Activated naive CD4-positive, alpha-beta T cell (primary cell): ENCODE measurements at places on chromosomes 6 and 20.

GRCh38 chr6:138101946-138102731, 5.1 kb downstream of the PERP start:
- no peak for DNase-seq

GRCh38 chr6:107753778-107754177, 70.3 kb downstream of the SCML4 start:
- DNase-seq, result no peak

GRCh38 chr6:11702500-11703130, 76.0 kb downstream of the ADTRP start:
- no peak for DNase-seq

GRCh38 chr6:24666097-24666640, 530 bp downstream of the TDP2 start:
- no peak for DNase-seq

GRCh38 chr20:11702721-11703518, 214.8 kb upstream of the BTBD3 start:
- DNase-seq, result no peak

GRCh38 chr20:47927944-47928343, 142.7 kb upstream of the SULF2 start:
- no peak for DNase-seq

DNA sequence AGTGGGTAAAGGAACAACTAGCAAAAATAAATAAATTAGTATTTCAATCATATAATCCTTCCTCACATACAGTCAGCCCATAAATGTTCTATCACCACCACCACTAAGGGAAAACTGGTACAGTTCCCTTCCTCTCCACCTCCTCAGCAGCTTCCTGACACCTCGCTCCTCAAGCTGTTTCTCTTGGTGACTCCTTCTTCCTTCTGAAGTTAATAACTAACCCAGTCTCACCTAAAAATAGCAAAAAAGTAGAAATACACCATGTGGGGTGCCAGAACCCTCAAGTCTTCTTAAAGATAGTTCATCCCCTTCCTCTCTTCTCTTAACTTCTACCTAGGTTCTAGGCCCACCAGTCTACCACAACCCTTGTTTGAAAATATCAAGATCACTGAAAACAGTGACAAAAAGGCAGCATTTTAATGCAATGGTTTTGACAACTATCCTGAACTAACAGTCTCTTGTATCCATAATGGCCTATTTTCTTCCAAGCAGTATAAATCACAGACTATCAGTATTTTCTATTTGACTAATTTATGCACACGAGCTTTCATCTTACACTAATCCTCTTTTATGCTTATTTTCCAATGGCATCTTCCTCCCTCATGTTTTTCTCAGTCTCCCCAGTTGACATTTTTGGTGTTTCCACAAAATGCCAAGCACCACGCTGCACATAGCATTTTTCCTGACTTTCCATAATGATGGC, 85.5 kb downstream of the KHDC1L start:
- DNase-seq, result no peak

- DNase-seq, result no peak
Observed at GRCh38 chr6:121093928-121094327, 240.4 kb downstream of the TBC1D32 start.

DNA sequence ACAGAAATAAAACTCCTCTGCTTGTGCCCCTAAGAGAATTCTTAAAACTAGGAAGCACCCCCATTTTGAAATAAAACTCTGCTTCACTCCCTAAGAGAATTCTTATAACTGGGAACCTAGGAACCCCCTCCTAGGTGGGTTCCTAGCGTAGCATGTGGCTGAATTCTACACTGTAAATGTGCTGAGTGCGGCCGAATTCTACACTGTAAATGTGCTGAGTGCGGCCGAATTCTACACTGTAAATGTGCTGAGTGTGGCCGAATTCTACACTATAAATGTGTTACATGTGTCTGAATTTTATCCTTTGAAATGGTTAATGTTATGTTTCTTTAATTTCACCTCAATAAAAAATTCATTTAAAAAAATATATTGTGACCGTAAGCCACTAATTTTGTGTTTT, 79.3 kb downstream of the PSMB1 start:
- DNase-seq, result no peak

- DNase-seq, result no peak
Observed at GRCh38 chr6:151140767-151141166, 99.0 kb upstream of the AKAP12 start.

GRCh38 chr6:90186637-90187371, 109.8 kb downstream of the BACH2 start:
- DNase-seq, result no peak

- DNase-seq, result no peak
Observed at GRCh38 chr6:158031381-158032353, 50.0 kb downstream of the SYNJ2 start.

- DNase-seq, result no peak
Observed at GRCh38 chr6:145627451-145627850, 107.9 kb downstream of the EPM2A start.

GRCh38 chr6:44733126-44733525, 345.6 kb downstream of the CDC5L start:
- DNase-seq, result no peak

GRCh38 chr6:18189196-18189595, 34.0 kb downstream of the KDM1B start:
- no peak for DNase-seq

DNA sequence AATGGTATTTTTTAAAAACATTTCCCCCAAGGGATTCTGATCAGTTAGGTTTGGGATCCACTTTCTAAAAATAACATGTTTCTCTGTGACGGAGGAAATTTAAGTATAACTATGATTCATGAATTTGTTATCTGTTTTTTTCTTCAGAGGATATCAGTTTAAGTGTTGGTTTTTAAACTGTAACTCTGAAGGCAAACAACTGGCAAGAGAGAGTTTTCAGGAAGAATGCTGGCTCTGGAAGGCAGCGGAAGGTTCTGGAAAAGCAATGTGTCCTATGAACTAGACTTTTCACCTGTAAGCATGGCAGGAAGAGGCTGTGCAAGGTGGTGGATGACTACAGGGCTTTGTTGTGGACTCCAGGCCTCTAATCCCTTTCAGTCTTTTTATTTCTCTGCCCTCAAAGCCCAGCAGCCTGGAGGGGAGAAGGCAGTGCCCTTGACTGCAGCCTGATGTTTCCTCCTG, 153.1 kb downstream of the GMPR start:
- no peak for DNase-seq

DNA sequence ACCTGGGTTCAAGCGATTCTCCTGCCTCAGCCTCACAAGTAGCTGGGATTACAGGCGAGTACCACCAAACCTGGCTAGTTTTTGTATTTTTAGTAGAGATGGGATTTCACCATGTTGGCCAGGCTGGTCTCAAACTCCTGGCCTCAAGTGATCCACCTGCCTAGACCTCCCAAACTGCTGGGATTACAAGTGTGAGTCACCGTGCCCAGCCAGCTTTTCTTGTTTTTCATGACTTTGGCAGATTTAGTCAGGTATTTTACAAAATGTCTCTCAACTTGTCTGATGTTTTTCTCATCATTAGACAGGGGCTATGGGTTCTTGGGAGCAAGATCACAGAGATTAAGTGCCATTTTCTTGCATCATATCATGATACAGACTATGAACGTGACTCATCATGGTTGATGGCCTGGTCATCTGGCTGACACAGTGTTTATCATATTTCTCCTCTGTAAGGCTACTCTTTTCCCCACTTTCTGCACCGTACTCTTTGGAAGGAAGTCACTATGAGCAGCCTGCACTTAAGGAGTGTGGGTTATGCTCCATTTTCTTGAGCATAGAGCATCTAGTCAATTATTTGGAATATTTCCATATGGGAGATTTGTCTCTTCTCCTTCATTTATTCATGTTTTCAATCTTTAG, 67.8 kb downstream of the RNF182 start:
- DNase-seq, result no peak

GRCh38 chr6:106206905-106207304, 118.7 kb downstream of the ATG5 start:
- no peak for DNase-seq

DNA sequence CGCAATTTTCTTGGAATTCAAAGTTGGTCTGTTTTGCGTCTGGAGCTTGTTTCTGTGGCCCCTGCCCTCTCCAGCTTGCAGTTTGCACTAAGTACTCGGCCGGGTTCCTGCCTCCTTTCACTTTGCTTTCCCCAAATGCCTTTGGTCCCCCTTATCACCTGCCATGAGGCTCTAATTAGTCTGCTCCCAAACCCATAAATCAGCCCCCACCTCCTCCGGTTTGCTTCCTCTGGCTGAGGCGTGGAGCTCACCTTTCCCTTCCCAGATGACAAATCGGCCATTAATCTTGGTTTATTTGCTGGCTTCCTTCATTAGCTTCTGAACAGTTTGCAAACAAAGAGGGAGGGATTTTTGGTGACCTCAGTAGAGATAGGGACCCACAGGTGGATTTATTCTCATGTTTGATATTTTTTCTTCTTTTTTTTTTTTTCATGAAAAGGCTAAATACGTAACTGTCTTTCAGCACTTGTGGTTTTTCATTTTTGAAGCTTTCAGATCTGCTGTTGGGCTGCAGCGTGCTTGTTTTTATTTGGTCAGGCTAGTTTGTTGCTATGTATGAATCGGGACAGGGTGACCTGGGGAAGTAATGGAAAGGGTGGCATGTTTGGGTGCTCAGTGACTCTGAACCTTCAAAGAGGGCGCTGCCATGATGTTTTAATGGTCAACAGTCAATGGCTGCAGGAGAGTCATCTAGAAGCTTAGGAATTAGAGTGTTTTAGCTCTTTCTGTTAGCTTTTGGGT, 121.7 kb upstream of the JAG1 start:
- no peak for DNase-seq

GRCh38 chr6:151016107-151016506, 150.6 kb downstream of the MTHFD1L start:
- no peak for DNase-seq

DNA sequence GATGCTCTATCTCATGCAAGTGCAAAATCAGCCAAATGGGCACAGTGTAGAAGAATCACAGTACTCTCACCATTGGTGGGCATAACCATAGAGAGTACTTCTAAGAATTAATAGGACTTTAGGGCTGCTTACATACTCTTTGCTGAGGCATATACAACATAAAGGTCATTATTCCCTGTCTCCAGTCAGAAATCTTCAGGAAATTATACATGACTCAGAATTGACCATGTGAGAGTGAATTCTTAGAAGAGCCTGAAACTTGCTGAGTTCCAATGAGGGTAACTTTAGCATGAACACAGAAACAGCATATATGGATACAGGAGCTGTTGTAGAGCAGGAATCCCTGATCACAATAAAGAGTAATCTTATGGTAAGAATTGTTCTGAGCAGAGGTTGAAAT, 498.7 kb downstream of the TENT5A start:
- no peak for DNase-seq

GRCh38 chr6:128519931-128520435, 416 bp downstream of the PTPRK start:
- peak; percentile 27 for DNase-seq

GRCh38 chr6:117072134-117072533, 193.2 kb upstream of the VGLL2 start:
- no peak for DNase-seq

DNA sequence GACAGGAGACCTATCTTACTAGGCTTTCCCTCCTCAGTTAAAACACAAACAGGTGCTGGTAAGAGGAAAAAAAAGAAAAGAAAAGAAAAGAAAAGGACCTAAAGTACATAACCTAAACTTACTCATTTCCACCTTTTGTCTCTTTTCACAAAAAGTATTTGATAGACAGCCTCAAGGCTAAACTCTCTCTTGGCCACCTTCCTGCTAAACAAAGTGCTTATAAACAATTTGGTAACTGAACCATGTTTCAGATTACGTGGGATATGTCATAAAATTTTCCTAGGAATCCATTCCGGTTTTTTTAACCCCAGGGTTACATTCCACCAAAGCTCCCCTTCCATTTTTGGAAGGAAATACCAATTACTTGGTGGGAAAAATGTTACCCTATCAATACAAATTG, 109.0 kb downstream of the PRND start:
- no peak for DNase-seq

- no peak for DNase-seq
Observed at GRCh38 chr6:21202521-21202920, 391.0 kb upstream of the SOX4 start.

DNA sequence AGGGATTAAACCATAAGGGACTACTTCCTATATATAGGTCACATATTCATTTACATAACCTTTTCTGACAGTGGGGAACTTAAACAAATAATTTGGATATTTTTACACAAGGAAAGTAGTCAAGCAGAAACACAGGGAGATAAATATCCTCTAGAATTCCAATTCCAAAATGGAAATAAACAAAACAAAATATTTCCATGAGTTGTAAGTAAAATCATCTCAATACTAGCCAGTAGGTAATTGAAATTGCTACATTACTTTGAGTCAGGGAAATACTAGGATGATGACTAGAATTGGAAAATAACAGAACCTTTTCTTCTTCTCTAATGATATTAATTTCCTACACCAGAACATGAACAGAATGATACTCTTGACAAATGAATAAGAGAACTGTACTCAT, 1308.1 kb upstream of the GJE1 start:
- DNase-seq, result no peak

- no peak for DNase-seq
Observed at GRCh38 chr6:2970753-2971419, 481 bp downstream of the SERPINB6 start.

DNA sequence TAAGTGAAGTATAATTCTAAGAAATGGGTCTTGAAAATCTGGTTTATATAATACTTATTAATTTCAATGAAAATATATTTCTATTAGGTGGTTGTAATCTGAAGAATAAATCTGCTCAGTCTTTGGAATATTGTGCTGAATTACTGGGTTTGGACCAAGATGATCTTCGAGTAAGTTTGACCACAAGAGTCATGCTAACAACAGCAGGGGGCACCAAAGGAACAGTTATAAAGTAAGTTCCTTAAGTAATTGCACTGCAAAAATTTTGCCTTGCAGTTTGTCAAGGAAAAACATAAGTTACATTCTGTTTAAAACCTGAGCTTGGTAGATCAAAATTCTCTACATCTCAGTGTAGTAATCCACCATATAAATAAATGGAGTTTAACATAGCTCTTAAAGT, 106.0 kb downstream of the MYO6 start:
- no peak for DNase-seq

DNA sequence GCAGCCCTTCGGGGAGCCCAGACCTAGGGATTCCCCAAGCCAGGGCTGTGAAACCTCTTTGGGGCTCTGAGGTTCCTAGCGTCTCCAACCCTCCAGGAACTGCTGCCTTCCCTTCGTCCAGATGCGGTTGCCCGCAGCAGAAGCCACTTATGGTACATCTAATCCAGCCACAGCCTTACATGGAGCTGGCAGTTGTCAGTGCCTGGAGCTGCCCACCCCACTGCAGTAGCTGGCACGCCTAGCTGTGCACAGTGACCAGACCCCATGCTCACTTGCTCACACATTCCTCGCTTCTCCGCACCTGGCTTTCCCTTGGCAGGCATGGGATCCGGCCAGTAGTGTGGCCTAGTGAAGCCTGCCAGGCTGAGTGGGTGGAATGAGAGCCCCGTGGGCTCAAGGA, 547.6 kb downstream of the TBC1D32 start:
- no peak for DNase-seq

DNA sequence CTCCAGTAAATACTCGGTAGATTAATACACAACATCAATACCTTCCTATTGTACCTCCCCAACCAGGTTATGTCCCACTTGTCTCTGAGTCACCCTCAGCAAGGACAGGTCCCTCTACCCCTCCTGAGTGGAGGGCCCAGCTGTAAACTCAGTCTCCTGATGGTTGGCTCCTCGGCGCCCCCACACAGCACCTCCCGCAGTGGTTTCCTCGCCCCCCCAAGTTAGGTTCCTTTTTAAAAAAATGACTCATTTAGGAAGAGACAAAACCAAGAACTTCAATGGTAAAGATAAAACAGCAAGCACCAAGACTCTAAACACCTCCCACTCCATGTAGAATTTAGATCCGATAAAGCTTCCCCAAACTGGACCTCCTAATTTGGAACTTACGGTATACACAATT, 83.5 kb downstream of the TRERF1 start:
- peak; percentile 18 for DNase-seq
